ENCODE measurements at places on chromosomes 1 and 21.

- no peak for DNase-seq
These were observed at the start of gene RGS7 for GRCh38 chr1:241356519-241357365. Gene RGS7 (minus strand): TSS chr1:241357205.

DNA sequence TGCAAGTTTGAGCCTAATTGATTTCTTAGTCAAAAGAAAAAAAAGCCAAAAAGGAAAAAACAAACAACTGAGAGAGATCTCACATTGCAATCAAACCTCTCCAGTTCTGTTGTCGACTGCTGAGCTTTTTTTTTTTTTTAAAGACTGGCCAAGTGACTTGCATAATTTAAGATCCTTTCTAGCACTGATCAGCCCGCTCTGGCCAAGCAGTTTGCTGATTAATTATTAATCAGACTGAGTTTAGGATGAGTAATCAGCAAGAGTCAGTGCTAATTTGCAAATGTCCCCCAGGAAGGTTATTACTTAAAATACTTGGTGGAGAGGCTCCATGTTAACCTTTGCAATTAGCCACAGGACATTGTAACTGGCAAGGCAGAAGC is 39.3 kb downstream of the HMGB4 start:
- no peak for DNase-seq

- DNase-seq: no peak
These were observed 29.8 kb upstream of the IFNGR2 start for GRCh38 chr21:33373451-33373850.

DNA sequence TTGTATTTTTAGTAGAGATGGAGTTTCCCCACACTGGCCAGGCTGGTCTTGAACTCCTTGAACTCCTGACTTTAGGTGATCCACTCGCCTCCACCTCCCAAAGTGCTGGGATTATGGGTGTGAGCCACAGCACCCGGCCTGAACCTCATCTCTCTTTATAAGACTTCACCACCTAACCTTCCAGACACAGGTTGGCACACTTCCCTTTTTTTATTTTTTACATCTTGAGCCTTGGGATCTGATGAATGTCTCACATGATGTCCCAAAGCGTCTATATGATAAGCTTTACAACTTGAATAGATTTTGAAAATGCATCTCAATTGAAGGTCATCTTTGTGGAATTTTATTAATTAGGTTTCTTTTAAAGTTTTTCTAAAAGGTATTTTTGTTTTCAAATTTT is 172.4 kb upstream of the IVNS1ABP start:
- DNase-seq: no peak

DNA sequence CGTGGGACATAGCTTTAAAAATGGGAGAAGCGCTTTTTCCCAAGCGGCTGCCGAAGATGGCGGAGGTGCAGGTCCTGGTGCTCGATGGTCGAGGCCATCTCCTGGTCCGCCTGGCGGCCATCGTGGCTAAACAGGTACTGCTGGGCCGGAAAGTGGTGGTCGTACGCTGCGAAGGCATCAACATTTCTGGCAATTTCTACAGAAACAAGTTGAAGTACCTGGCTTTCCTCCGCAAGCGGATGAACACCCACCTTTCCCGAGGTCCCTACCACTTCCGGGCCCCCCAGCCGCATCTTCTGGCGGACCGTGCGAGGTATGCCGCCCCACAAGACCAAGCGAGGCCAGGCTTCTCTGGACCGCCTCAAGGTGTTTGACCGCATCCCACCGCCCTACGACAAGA is 245.5 kb downstream of the MRPL39 start:
- no peak for DNase-seq

GRCh38 chr1:14767075-14767474 is 168.6 kb downstream of the KAZN start:
- no peak for DNase-seq

- DNase-seq: no peak
These were observed 22.6 kb upstream of the FCGR2A start for GRCh38 chr1:161482610-161483009.

DNA sequence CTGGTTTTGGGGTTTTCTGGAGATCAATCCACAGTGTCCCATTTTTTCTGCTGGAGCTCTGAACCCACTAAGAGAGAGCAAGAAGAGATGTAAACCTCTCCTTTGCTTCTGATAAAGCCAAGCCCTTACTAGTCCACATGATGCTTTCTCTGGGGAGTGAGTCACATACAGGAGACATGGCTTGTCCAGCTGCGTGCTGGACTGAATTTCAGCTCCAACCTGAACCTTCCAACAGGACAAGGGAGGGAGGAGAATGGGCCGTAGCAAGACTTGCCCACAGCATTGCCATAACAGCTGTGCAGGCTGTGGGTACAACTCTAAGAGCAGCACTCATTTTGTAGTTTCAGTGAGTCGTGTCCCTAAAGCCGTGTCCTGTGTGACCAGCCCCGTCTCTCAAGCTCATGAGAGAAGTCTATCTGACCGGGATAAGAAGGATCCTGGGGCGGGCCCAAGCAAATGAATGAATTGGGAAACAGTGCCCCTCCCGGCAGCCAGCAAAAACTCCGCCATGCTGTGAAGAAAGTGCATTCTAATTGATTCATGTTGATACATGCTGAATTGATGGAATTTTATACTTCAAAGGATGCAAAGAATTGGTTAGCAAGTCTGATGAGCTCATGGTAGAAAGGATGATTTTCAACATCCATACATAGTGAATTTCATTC is 195.2 kb downstream of the GABPA start:
- no peak for DNase-seq

- DNase-seq: no peak
These were observed 11.2 kb downstream of the KLF17 start for GRCh38 chr1:44129616-44130500.

DNA sequence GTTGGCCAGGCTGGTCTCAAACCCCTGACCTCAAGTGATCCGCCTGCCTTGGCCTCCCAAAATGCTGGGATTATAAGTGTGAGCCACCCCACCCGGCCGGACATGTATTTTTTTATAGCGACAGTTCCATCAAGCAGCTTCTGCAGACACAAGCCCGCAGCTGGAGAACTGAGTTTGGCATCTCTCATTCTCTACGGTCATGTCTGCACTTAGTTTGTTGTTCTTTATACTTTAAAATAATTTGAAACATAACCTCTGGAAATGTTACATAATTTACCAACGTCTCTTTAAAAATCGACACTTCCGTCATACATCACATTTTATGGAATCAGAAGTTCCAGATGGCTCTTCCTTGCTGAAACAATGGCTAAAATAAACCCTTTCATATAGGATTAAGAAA is 183.6 kb downstream of the DYRK1A start:
- DNase-seq: no peak

- DNase-seq: no peak
These were observed 709 bp downstream of the TNFRSF14 start for GRCh38 chr1:2556678-2557481.

DNA sequence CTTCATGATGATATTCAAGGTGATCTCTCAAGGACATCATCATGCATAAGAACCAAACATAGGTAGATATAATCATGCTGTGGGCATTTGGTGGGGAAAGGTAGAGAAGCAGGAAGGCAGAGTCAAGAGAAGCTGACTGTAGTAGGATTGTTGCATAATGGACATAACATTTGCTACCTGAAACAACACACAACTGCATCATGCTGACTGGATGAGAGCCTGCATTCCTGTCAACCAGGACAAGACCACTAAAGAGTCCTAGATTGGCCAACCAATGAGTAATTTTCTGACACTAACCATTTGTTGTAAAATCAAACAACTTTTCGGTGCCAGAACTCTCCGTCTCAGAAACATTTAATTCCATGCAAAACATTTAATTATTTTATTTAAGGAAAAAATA is 377.2 kb downstream of the PLPP3 start:
- DNase-seq: no peak

GRCh38 chr1:6347641-6348487 is 45.7 kb downstream of the ACOT7 start:
- DNase-seq: no peak

DNA sequence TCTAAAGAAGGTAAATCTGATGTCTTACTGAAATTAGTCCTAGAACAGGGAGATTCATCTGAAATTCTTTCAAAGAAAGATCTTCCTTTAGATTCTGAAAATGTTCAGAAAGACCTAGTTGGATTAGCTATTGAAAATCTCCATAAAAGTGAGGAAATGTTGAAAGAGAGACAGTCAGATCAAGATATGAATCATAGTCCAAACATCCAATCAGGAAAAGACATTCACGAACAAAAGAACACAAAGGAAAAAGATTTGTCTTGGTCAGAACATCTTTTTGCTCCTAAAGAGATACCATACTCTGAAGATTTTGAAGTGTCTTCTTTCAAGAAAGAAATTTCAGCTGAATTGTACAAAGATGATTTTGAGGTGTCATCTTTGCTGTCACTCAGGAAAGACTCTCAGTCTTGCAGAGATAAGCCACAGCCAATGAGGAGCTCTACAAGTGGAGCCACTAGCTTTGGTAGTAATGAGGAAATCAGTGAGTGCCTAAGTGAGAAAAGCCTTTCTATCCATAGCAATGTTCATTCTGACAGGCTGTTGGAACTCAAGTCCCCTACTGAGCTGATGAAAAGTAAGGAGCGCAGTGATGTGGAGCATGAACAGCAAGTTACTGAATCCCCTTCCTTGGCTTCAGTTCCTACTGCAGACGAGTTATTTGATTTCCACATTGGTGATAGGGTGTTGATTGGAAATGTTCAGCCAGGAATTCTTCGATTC is 61.6 kb upstream of the QSOX1 start:
- no peak for DNase-seq

Data from AG09319 (cell line).